ENCODE measurements at places on chromosomes 4 and X. TPM values are rescaled to one million over a fixed set of nuclear protein-coding genes. Genes with fewer than 3 reads are reported as not detected.

DNA sequence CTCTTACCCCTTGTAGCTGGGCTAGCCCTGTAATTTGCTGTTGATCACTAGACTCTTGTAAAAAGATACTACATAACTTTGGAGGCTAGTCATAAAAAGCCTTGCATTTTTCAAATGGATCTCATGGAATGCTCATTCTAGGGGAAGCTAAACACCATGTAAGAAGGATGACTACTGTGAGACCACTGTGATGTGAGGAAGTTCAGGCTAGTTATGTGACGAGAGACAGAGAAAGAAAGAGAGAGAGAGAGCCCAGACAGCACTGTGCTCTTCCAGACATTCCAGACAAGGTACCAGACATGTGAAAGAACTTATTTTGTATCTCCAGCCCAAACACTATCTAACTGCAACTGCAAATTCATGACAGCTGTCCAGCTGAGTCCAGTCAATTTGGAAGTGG lies 404.6 kb upstream of the PITX2 start:
- DNase-seq = no peak

GRCh38 chr4:5003918-5004317 lies 15.3 kb downstream of the CYTL1 start:
- DNase-seq = no peak

GRCh38 chr4:7335344-7336066 lies 99.2 kb downstream of the PSAPL1 start:
- no peak for DNase-seq

DNA sequence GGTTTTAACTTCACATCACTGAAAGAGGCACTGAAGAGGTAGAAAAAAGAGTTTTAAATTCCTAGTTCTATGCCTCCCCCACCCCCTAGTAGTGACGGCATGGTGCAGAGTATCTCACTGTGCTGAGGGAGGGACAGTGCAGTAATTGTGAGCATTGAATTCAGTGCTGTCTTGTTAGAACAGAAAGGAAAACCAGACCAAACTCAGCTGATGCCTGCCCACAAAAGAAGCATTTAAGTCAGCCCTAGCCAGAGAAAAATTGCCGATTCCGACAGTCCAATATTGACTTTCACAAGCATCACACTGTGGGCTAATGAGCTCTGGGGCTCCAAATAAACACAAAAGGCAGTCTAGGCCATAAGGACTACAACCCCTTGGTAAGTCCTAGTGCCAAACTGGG lies 417.7 kb downstream of the AR start:
- no peak for DNase-seq

GRCh38 chr4:182698212-182698611 lies 219.0 kb downstream of the DCTD start:
- no peak for DNase-seq

DNA sequence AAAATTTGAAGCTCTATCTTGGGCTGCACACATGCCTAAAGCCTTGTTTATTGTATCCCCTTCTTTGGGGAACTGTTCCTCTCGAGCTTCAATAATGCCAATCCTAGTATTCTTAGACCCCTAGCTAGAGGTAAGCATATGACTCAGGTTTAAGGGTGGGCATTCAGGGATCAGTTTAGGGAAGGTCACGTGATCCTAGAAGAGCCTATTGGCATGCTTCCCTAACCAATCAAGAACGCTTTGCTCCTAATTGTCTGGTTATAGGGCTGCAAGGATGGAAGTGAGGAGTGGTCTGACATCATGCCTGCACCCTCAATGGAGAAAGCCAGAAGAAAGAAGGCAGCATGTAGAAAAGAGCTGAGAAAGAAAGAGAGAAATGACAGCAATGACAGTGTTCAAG lies 46.9 kb downstream of the TLR10 start:
- no peak for DNase-seq

DNA sequence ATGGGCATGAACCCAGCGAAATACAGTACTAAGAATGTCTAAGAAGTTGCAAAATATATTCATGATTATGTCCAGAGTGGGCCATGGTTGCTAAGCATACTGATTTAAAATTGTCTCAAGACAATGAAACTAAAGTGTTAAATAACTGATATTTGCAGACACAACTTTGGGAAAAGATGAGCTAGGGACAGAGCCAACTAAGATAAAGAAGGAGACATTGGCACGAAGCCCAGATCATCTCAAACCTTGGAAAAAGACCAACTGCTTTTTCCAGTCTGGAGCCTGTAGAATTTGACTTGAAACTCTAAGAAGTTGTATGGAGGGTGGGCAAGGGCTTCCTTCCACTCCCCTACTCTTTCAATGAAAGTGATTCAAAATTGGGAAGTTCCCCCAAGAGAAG lies 108.5 kb upstream of the GLRA2 start:
- peak; percentile 6 for DNase-seq

- no peak for DNase-seq
Observed at GRCh38 chr4:139969635-139970266, 184.2 kb downstream of the MAML3 start.

DNA sequence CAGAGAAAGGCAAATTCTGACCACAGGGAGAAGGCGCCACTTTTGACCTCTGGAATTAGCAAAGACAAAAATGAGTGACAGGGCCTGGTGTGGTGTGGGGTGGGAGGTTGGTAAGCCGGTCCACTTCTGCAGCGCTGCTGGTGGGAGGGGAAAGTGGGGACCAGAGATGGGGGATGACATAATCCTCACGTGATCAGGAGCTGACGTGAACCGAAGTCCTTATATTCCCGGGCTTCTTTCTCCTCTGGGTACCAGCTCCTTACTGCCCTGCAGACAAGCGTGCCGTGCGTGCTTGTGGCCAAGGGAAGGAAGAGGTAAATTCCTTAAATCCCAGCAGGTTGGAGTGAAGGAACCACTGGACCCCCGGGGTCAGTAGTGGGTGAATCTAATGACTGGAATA lies at the start of gene TCEAL7:
TCEAL7 (plus strand) TSS at position 249 of the 400 bp plus-strand sequence. CDS start 1,165 bp downstream, outside the sequence.
- DNase-seq = peak; percentile 70

DNA sequence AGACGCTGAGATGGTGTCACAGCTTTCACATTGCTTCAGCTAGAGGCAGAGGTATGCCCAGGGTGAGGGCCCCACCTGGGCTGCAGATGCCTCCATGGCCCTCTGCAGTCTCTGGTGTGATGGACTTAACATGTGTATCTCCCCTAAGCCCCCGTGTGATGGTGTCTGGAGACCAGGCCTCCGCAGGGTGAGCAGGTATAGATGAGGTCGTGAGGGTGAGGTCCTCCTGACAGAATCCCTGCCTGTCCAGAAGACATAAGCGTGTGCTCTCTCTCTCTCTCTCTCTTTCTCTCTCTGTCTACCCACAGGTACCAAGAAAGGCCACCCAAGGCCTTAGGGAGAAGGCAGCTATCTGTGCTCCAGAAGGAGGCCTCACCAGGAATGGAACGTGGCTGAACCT lies 50.9 kb downstream of the CPZ start:
- DNase-seq = no peak

GRCh38 chr4:112403101-112403945 lies 106.2 kb downstream of the ALPK1 start:
- DNase-seq = no peak

DNA sequence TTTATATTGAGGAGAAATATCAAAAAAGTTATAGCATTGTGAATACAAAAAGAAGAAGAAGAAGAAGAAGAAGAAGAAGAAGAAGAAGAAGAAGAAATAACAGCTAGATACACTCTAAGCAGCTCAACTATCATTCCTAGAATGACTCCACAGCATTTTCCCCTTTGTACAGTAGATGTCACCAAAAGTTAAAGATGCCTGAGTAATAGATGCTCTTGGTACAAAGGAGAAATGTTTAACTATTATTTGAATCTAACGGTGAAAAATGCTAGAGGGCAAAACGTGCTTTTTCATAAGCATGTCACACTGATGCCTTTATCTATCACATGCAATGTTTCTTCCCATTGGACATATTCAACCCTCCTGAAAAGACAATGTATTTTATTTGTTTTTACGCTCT lies 178.4 kb upstream of the GPRIN3 start:
- no peak for DNase-seq

DNA sequence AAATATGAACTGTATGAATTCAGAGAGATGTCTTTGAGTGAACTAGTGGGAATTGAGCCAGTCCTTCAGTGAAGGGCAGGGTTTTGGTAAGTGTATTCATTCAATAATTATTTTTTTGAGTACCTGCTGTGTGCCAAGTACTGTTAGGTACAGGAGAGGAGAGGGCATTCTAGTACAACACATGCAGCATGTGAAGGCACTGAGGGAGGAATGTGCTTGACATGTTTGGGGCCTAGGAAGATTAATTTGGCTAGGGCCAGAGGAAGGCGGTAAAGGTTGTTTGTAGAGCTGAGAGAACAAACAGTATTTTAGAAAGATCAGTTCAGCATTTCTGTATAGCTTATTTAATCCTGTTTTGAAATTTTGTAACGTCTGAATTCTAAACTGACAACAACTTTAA lies 27.8 kb downstream of the APOOL start:
- DNase-seq = no peak

DNA sequence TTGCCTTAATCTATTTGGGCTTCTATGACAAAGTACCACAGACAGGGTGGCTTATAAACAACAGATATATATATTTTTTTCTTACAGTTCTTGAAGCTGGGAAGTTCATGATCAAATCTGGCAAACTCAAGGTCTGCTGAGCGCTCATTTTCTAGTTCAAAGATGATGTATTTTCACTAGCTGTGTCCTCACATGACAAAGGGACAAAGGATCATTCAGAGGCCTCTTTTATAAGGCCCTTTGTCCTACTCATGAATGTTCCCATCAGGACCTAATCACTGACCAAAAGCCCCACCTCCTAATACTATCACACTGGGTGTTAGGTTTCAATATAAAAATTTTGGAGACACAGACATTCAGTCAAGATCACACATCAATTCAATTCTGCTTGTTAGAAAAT lies 2025.2 kb downstream of the PCDH7 start:
- no peak for DNase-seq

DNA sequence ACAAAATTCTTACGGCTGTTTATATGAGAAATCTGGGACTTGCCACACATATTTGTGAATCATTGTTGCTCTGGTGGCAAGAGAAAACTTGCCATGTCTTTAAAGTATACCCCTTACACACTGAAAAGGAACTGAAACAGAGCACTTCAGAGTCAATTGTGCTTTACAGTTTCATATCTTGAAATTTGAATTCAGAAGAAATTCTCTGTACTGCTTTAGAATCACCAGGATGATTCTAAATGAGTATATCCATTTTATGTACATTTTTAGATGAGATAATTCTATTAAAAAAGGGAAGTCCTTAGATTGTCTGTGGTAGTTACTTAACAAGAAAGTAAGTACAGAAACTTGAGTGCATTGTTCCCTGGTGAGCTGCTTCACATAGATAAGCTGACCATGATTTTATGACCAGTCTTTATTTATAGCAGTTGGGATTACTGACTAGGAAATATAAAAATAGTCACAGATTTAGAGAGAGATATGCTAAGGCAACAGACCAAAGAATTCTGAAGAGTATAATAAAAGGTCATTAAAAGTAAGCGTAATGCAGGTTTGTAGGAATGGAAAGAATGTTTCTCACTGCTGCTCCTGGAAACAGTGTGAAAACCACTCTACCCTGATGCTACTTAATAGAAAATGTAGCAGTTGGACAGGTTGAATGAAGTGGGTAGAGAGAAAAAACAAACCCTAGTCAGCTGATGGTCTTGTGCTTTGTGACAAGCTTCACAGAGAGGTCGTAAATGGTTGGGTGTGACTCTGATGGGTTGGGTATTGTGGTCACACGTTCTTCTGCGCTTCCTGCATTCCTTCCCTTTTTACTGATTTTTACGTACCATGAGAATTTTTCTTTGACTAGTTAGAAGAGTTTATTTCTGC lies 41.0 kb downstream of the FNIP2 start:
- DNase-seq = no peak

DNA sequence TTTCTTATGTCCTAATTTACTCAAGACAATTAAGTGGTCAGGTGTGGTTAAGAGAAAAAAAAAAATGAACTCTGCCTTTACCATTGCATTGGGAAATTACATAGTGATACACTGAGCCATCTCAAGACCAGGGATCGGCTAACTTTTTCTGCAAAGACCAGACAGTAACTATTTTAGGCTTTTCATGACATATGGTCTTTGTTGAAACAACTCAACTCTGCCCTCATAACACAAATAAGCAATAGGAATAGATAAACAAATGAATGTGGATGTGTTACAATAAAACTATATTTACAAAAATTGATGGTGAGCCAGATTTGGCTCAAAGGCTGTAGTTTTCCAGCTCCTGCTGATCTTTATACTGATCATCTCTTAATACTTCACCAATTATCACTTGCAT lies 632.6 kb upstream of the INTU start:
- DNase-seq = no peak

DNA sequence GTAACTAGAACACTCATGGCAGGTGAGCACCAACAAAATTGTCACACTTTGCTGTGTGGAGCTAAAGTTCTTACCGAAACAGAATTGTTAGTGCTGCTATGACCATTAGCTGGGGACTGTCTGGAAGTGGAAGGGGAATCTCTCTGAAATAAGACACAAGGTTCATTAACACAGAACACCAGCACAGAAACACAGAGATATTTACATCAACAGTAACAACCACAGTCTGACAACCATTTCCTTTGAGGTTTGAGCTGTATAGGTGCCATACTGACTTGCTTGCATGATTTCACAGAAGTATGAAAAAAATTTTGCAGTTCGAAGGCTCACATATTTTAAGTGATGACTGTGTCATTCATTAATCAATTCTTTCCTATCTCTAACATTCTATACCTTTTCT lies 109.8 kb downstream of the NYX start:
- no peak for DNase-seq

GRCh38 chrX:69010339-69010738 lies 154.9 kb downstream of the PJA1 start:
- no peak for DNase-seq

DNA sequence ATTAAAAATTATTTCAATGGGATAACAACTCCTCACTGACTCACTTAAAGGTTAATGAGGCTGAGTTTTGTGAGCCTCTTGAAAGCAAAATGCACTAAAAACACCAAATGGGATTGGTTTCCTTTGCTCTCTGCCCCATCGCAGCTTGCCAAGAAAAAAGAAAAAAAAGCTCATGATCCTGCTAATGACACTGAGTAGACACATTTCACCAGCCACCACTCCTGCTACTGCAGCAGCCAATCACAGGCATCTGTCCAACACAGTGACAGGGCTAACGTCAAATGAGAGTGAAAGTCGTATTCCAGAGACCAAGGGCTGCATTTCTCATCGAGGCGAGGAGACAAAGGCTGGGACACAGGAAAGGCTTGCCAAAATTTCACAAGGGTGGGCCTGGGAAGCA lies 5.2 kb downstream of the APBB2 start:
- no peak for DNase-seq

The F11 gene
- polyA plus RNA-seq = 5.3 TPM

The ETDA gene
- not detected for polyA plus RNA-seq

The TMPRSS11A gene
- polyA plus RNA-seq = 0.03 TPM

The C4orf17 gene
- 0.37 TPM for polyA plus RNA-seq

The ALG13 gene
- 71.7 TPM for polyA plus RNA-seq

The SPANXD gene
- polyA plus RNA-seq = not detected

The USP27X gene
- polyA plus RNA-seq = 11.4 TPM

The VCX gene
- polyA plus RNA-seq = not detected

The SHROOM3 gene
- polyA plus RNA-seq = 28.6 TPM

The GPRASP1 gene
- 18.2 TPM for polyA plus RNA-seq

The FAAH2 gene
- polyA plus RNA-seq = 15.2 TPM

The SLIT2 gene
- polyA plus RNA-seq = 56.6 TPM

The L1CAM gene
- 46.9 TPM for polyA plus RNA-seq

The MXRA5 gene
- polyA plus RNA-seq = 5.6 TPM

The PPA2 gene
- polyA plus RNA-seq = 115 TPM

The OPN1MW gene
- polyA plus RNA-seq = not detected

The ERVMER34-1 gene
- 4.1 TPM for polyA plus RNA-seq

Data from left kidney (tissue), 8 donors.